ENCODE measurements at places on chromosomes 6 and 20. TPM values are rescaled to one million over a fixed set of nuclear protein-coding genes. Genes with fewer than 3 reads are reported as not detected.

Gene SSTR4
- total RNA-seq, result not detected

Gene PRRC2A
- 33.6 TPM for total RNA-seq

Gene C2
- total RNA-seq, result not detected

Gene FRMD1
- total RNA-seq, result not detected

Gene TOX2
- 2.4 TPM for total RNA-seq

Gene DCDC2
- not detected for total RNA-seq

Gene PPP1R14C
- total RNA-seq, result 0.04 TPM

Gene SDCBP2
- 7.0 TPM for total RNA-seq

Gene SAMD5
- 2.6 TPM for total RNA-seq

Gene SCUBE3
- 0.53 TPM for total RNA-seq

Gene ARFGEF3
- 8.2 TPM for total RNA-seq

- no peak for DNase-seq
Measured at GRCh38 chr6:21931641-21932335, 338.2 kb downstream of the SOX4 start.

GRCh38 chr6:121884091-121884490 lies 448.6 kb downstream of the GJA1 start:
- DNase-seq, result no peak

DNA sequence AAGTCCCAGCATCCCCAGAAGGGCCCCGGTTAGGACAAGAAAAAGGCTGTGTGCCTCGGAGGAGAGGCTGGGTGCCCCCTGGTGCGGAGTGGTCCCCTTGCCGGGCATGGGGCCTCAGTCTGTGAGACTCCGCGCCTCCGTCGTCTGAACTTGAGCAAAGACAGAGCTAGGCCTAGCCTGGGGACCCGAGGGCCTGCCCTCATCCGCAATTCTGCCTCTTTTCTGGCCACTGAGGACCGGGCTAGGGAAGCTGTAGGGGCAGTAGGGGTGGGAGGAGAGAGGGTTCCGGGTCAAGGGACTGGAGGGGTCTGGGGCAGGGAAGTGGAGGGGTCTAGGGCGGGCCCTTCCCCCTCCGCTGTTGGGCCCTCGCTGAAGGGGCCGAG lies 550 bp upstream of the HSPA12B start:
- DNase-seq, result no peak

DNA sequence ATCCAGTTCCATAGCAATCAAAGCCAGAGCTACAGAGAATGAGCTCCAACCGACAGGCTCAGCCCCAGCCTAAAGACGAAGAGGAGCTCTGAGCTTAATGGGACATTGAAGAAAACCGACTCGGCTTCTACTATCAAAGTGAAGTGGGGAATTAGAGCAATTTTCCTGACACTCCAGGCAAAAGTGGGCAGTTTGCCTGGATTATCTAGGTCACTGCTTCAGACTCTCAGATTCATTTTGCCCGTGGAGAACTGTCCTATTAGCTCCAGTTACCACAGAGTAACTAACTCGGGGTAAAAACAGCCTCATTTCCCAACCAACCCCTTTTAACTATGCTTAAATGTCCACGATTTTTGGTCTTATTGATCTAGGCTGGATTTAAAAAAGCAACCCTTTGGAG lies 592.1 kb upstream of the NRSN1 start:
- DNase-seq, result no peak

- peak; percentile 98 for DNase-seq
Measured at GRCh38 chr6:90369024-90369519, 72.4 kb upstream of the BACH2 start.

GRCh38 chr6:113627480-113627879 lies 229.7 kb upstream of the MARCKS start:
- DNase-seq, result no peak

DNA sequence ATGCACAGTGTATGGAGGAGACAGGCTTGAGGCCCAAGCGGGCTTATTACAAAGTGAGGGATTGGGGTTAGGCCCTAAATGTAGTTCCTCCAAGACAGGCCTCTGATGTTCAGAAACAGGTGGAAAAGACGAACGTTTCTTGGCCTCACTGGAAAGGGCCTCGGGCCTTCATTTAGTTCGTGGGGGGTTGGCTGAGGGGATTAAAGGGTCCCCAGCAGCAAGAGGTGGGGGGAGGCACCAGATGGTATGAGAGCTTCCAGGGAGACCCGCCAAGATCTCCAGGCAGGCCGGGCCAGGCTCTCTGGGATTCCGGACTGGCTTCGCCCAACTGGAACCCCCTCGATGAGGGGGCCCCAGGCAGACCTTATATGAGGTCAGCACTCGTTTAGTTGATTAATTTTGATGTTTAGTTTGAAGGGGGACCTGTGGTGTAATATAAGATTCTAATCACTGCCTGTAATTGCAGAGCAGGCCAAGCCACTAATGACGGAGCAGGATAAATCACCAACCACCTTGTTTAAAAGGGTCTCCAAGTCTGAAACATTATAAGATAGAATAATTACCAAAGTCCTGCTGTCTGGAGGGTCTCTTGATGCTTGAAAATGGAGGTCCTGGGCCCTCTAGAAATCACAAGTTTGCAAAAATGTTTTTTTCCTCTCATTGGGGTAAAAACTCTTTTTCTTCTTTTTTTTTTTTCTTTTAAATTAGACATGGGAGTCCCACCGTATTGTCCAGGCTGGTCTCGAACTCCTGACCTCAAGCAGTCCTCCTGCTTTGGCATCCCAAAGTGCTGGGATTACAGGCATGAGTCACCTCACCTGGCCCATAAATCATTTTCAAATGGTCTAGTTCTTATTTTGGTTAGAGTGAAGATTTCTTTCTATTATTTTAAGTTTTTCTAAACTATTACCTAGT lies 2.2 kb downstream of the HMGA1 start:
- no peak for DNase-seq

DNA sequence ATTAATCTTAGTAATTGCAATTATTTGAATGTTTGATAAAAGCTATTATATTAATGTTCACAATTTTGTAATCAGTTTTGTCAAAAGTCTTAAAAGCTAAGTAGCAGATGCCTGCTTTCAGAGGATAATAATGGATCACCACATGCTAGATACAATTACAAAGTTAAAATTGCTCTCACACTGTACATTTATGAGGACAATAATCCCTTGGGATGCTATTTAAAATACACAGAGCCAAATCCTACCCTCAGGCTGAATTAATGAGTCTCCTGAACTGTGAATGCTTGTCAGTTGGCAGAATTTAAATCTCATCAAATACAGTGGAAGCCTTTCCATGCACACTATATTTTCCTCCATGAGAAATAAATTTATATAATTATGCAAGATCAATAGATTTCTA lies 153.3 kb upstream of the SYNCRIP start:
- DNase-seq, result no peak

- no peak for DNase-seq
Measured at GRCh38 chr20:56689318-56689717, 60.2 kb downstream of the TFAP2C start.

DNA sequence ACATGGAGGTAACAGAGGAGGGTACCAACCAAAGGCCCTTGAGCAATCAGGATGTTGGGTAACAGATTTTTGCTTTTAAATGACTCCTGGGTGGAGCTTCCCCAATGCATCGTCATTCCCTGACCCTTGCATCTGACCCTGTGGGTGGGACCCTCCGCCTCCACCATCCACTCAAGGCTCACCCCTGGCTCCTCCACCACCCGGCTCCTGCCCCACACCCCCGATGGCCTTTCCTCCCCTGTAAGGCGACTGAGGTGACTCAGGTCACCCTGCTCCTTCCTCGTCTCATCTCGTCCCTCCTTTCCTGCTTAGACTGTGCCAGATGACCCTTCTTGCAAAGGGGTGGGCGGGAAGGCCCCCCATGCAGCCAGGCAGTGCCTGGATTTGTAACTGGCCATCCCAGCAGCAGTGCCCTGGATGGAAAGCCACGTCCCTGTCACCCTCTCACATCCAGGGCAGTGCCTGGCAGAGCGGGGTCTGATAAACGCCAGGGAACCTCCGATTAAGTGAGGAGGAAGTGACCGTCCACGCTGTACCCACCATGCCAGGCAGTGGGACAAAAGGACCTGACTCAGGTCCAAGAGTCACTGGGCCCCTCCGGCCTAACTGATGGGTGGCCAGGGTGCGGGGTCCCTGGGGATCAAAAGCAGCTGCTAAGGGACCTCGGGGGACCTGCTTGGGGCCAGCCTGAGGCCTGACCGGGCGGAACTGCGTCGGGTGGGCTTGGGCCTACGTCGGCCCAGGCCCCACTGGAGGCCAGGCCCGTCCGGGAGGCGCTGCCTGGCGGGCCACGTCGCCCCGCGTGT lies 624 bp upstream of the NPEPL1 start:
- DNase-seq, result no peak

DNA sequence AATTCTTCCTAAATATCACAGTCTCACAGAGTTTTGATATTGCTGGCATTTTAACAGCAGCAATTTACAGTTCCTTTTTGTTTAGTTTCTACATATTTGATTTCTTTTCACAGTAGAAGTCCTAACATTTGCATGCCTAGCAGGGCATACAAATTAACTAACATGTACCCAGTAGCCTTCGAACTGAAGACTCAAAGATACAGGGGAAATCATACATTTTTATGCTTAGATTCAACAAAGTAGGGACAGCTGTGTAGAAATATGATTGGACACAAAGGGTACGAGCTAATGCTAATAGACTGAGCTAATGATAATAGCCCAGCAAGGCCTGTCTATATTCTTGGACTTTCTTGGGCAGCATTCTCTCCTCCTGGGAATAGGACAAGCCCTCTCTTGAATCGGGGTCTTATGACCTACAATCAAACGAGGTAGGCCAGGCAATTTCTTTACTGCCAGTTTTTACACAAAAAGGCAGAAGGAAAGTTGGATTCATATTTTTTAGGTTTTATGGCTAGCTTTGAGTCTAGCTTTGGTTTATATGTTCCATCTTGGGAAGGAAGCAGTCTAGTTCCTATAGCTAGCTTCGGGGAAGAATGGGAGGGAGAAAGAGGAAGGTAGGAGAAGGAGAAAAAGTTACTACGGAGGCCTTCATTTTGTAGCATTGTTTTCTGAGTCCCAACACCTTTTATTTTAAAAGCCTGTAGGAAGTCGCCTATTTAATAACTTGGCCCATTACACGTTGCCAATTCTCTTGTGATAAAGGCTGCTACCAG lies 115.8 kb downstream of the HFE start:
- no peak for DNase-seq

GRCh38 chr20:38735172-38735571 lies 10.9 kb downstream of the SLC32A1 start:
- no peak for DNase-seq

DNA sequence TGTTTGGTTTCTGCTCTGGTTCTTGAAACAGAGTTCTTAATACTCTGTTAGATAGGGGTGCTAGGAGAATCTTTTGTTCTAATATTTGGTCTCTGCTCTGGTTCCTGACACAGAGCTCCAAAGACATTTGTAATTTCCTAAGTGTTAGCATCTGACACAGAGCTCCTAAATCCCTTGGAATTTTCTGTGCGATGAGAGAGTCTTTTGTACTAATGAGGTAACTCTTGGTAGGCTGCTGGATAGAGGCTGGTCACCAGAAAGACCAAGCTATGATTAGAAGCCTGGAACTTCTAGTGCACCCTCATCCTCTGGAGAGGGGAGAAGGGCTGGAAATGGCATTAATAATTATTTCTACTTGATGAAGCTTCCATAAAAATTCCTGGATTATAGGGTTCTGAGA lies 7.7 kb upstream of the CD109 start:
- no peak for DNase-seq

DNA sequence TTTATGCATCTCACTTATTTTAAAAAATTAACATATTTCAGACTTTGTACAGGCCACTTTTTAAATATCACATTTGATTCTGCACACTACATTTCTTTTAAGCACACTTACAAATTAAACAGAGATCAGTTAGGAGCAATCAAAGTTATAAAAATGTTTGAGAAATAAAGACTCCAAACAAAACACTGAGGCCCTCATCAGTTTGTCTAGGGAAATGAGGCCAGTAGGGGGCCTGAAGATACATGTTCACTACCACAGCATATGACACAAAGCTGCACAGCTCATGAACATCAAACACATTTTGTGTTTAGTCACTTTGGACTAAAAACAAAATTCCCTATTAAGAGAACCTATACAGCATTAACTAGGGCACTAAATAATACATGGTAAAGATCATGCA lies 180.5 kb downstream of the PDE7B start:
- no peak for DNase-seq

GRCh38 chr6:5087389-5087788 lies 2.2 kb downstream of the PPP1R3G start:
- no peak for DNase-seq

DNA sequence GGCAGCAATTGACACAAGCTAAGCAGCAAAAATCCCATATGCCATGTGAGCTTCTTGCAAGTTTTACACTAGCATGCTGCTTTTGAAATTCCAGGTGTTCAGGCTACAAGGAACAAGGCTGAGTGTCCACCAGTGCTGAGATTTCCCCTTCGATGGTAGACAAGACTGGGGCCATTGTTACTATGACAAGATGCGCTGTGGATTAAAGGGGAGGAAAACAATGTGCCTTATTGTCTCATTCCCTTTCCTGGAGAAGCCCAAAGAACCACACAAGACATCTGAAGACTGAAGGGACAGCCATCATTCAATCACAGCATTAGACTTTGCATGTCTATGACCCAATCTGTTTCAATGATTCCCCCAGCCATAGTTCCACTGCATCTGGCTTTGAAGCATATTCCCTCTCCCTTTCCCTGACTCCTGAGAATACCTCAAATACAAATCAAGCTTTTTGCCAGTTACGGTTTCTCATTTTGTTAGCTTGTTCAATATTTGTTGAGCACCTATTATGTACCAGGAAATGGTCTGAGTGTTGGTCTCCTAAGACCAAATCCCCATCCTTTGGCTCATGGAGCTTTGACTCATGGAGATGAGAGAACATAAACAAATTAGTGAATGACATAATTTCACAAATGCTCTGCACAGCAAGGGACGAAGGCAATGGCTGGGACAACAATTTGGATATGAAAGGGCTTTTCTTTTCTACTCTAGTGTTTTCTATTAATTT lies 23.4 kb upstream of the SCGN start:
- no peak for DNase-seq

GRCh38 chr20:63792866-63793265 lies 38.2 kb downstream of the ZBTB46 start:
- DNase-seq, result no peak

GRCh38 chr6:97136626-97137358 lies 146.2 kb downstream of the MMS22L start:
- no peak for DNase-seq

- no peak for DNase-seq
Measured at GRCh38 chr6:100435299-100435698, 29.4 kb downstream of the SIM1 start.

- no peak for DNase-seq
Measured at GRCh38 chr6:91761621-91762020, 1174.7 kb upstream of the MAP3K7 start.

DNA sequence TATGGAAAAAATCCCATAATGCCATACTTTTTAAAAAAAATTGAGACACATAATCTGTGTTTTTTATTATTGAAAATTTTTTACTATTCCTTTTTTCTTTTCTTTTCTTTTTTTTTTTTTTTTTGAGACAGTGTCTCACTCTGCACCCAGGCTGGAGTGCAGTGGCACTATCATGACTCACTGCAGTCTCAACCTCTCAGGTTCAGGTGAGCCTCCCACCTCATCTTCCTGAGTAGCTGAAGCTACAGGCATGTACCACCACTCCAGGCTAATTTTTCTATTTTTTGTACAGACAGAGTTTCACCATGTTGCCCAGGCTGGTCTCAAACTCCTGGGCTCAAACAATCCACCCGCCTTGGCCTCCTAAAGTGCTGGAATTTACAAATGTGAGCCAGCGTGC lies 100.4 kb downstream of the AFG1L start:
- no peak for DNase-seq

GRCh38 chr6:3644739-3645012 lies 106.8 kb downstream of the PXDC1 start:
- no peak for DNase-seq
